ENCODE measurements at places on chromosomes 2 and 18.
A peak's percentile ranks its signal among the peaks of the same experiment; 100 is the strongest.

DNA sequence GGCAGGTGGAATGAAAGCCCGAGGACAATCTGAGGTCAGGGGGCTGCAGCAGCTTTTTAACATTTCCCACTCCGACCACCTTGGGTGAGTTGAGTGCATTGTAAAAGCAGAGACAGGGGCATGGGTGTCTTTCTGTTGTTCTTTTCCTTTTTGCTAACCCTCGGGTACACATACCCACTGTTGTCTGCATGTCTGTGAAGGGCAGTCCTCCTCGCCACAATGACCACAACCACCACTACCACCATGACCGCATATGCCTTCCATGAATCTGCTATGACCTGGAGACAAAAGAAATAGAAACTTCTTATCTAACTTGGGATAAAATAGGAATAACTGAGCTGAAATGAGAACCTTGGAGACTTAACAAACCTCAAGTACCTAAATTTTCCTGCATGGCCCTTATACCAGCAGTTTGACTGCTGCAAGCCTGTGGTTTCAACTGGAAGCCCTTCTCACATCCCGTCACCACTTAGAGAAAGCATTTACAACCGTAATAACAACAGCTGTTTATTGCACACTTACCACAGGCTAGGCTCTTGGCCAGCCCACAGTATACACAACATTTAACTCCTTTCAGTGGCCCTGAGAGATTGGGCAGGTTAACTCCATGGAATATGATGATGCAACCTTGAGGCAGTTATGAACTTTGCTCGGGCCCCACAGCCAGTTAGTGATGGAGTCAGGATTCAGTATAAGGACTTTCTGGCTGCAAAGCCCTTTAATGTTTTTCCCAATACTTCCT is 80.3 kb downstream of the GYPC start:
- no peak for DNase-seq

DNA sequence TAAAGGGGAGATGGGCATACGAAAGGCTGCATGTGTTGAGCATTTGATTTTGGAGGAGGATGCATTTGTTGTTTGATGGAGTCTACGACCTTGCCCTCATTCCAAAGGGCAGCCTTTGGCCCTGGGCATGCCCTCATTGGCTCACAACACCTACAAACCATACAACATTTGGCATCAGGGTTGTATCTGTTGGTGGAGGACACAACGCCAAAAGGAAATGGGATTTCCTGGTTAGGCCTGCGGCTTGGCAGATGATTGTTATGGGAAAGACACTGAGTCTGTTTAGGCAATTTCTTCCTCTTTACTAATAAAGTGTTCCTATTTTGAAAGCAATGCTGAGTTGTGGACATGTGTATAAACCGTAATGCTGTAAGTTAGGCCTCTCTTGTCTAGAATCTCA is 246.9 kb downstream of the LDLRAD4 start:
- no peak for DNase-seq

- no peak for DNase-seq
These were observed 99.6 kb downstream of the KCTD1 start for GRCh38 chr18:26448714-26449159.

DNA sequence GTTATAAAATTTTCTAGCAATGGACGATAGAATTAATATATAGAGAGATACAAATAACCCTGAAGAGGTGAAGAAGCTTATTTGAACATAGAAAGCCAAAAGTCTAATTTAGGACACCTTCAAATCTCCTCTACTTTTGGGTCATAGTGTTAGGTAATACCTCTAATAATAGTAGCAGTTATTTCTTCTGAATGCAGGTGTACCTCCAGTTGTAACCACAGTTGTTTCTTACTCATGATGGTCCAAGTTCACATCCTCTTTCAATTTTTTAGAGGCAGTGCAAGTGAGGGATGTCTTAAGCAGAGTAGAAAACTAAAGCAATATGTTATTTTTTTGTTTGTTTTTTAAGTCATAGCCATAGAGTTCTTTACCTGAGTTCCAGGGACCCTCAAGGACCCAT is 429.5 kb downstream of the CCDC85A start:
- DNase-seq: no peak

DNA sequence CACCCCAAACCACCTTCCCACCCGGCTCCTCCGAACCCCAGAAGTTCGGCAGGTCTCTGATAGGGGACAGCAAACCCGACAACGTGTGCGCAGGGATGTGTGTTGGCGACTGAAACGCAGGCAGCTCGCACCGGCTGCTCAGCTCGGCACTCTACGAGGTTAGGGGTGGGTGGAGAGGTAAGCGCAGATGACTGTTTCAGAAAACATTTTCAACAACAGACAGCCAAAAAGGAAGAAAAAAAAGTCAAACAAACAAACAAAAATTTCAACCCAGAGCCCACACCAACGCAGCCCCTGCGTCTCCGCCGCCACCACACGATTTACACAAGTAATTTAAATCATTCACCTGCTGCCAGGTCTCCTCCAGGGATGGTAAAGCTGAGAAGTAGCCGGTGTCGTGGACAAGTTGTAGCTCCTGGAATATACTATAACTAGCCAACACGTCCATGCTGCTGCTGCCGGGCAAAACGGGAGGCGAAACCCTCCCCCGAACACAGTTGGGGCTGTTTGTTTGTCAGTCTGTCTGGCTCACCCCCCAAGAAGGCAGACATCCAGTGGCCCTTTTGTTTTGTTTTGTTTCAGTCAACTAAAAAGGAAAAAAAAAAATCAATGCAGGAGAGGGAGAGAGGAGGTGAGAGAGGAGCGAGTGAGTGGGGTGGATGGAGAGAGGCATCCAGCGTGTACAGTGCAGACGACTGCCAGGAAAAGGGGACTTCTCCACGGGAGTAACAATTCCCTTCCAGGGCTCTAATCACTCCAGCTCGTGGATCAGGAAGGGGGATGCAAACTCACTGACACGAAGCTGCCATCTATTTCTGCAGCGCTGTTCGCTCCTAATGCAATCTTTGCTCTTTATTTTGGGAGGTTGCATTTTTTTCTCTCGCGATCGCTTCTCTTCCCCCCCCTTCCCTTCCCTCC is at the start of gene KLF7:
Gene KLF7 (minus strand): TSS at position 828 of the 918 bp plus-strand sequence. CDS start 380 bp downstream, at position 448.
- DNase-seq: no peak

DNA sequence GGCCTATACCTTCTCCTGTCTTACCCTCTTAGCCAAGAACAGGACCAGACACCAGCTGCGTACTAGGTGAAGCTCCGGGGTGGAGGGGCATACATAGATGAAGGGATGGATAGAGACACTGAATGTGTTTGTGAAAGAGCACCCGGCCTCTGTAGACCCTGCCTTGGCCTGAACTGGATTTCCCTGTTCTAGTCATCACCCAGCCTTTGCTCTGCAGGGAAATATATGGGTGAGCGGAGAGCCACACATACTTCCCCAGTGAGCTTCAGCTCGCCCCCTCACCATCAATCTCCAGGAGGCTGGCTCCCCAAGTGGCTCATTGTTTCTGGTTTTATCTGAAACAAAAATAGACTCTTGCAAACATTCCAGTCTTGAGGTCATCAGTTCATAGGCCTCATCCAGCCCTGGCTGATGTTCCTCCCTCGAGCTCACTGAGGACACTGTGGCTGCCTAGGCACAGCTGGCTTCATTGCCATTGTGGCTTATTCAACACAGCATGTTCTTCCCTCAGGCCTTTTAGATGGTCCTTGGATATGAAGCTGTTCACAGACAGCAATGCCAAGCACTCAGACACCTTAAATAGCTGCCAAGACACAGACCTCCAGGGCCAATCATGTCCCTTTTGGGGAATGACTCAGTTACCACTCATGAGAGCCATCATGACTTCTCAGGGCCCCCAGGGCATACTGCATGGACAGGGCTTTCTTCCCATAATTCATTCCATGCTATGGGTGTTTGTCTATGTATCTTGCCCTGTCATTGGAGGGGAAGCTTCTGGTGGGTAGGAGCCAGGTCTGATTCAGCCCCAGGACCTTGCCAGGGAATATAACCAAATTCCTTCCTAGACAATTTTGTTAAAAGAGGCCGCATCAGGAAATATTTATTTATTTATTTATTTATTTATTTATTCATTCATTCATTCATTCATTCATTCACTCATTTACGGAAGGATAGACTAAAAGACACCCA is 82.4 kb downstream of the TTC32 start:
- DNase-seq: no peak

DNA sequence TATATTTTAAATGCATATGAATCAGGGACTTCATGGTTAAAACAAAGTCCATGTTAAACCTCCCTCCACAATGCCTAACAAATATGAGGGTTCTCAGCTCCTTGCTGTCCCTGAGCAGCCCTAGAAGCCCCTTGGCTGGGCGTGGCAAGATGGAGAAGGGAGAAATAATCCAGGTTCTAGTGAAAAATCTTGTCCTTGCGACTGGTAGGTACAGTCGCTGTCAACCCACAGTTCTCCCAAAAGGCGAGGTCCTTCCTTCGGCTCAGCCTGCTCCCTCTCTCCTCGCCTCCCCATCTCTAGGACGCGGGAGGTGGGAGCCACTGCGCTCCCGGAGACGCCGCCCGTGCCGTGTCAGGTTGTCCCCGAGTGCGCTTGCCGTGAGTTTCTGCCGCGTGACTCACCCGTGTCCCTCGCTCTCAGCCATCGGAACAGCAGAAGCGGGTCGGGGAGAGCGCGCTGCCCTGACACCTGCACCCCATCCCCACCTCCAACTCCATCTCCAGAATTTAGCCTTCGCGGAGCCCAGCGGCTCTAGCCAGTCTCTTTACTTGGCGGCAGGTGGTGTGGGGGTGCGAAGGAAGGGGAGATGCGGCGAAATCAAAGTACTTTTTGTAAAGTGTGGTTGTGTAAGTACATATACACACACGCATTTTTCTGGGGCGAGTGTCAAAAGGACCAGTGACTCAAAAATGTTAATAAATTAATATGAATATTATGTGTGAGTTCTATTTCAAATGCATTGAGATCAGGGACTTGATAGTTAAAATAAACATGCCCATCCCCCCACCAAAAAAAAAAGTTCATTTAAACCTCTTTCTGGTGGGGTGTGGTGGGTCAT is 65.1 kb upstream of the TMEM17 start:
- no peak for DNase-seq

GRCh38 chr2:105678346-105678745 is 66.4 kb upstream of the NCK2 start:
- DNase-seq: no peak

DNA sequence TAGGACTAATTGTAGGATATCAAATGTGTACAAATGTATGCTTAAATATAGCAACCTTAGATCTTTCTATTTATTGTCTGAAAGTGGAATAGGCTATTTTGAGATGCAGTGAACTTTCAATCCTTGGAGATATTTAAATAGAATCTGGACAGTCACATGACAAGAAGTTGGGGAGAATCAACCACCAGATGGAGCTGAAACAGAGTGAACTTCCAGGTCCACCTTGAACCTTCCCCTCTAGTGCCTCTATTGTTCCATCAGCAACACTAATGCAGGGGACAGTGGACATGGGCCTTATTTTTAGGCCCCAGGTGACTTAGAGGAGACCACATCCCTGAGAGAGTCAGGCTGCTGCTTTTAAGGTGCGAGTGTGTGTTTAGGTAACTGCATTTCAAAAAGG is 37.0 kb upstream of the CRIM1 start:
- no peak for DNase-seq

GRCh38 chr18:8424917-8425725 is 184.1 kb upstream of the RAB12 start:
- DNase-seq: no peak

- DNase-seq: no peak
These were observed 180.5 kb downstream of the ZFP36L2 start for GRCh38 chr2:43045866-43046265.

GRCh38 chr2:174025271-174026121 is 60.3 kb upstream of the SP3 start:
- DNase-seq: peak; percentile 90

DNA sequence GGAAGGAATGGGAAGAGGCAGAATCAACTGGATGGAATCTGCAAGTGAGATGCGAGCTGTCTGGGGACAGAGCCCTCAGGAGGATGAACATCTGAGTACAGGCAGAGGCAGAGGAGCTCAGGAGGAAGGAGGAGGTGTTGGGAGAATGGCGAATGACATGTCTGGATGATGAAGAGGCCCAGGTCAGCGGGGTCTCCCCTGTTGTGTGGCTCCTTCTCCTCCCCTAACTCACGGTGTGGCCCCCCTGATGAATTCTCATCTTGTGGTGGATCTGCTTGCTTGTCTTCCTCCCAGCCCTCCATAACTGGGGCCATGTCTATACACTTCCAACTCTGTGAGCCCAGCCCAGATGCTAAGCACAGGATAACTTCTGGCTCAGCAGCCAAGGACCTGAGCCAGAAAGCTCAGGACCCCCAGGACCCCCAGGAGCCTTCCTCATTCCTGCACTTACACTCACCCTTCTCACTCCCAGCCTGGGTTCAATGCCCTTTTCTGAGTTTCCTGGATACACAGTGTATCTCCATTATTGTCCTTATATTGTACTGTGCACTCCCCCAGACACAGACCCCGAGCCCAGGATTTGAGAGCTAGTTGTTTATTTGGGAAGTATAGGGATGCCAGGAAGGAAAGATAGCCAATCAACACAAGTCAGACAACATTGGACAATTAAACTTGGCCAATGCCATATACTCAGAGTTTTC is 678.6 kb upstream of the HS6ST1 start:
- DNase-seq: no peak

- no peak for DNase-seq
These were observed 144.4 kb upstream of the TWIST2 start for GRCh38 chr2:238703436-238703835.

GRCh38 chr2:156087875-156088274 is 244.6 kb downstream of the NR4A2 start:
- no peak for DNase-seq

DNA sequence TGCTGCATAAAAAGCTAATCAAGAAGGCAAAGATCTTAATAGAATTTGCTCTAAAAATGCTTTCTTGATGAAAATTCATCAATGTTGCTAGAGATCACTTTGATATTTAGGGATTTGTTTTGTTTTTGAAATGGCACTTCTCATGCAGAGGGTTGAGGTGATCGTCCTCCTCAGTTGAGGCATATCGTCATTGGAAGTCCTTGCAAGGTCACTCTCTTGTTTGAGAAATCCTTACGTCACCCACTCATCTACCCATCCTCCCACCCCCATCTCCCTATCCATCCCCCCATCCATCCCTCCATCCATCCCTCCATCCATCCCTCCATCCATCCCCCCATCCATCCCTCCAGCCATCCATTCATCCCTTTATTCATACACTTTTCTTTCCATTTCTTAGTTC is 133.7 kb downstream of the THNSL2 start:
- DNase-seq: no peak

- DNase-seq: peak; percentile 74
These were observed 2.4 kb upstream of the PROC start for GRCh38 chr2:127415593-127416505.

GRCh38 chr2:111519071-111519470 is 364.9 kb downstream of the ANAPC1 start:
- peak; percentile 55 for DNase-seq

DNA sequence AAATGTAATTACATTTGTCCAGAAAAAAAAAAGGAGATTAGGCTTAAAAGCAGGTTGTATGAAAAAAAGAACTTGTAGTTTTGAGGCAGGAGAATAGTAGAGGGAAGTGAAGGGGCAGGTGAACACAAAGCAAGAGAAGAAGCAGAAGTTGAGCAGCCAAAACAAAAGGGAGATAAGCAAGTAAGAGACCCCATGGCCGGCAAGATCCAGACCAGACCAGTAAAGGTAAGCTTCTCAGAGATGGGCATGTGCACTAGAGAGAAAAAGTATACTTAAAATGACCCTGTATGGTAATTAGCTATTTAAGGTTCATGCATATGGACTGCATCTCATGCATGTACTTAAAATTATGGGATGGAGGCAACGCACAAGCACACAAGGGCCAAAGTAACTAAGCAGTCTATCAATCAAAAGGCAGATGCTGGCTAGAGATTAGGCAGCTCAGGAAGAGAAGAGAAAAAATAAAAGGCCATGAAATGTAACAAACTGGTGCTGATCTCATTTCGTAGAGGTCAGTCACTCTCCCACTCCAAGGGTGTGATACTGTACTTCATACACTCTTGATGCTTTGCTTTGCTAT is 9.7 kb downstream of the SIGLEC15 start:
- no peak for DNase-seq

GRCh38 chr2:202238234-202239197 is at the start of gene SUMO1:
Gene SUMO1, minus strand, starts transcription at chr2:202238597. Its CDS starts 146 bp downstream, at chr2:202238451.
- DNase-seq: peak; percentile 88

All from CD14-positive monocyte (primary cell).